ENCODE measurements at places on chromosomes 3 and 15.

DNA sequence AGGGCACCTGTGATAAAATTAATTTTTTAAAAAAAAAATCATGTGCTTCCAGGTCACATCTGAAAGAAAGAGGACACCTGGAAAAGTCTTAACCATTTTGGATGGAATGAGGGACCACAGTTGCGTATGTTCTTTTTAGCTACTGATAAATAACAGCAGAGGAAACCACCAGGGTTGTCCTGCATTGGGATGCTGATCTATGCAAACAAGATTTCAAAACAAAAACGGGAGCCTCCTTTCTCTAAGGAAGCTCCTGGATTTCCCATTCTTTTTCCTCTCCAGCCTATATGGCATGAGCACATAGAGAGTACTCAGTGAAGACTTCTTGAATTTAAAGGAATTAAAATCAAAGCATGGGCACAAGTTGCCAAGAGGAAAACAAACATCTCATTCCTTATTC, 145.6 kb upstream of the THBS1 start:
- no peak for DNase-seq

- DNase-seq, result no peak
Observed at GRCh38 chr3:79364784-79365183, 403.0 kb downstream of the ROBO1 start.

DNA sequence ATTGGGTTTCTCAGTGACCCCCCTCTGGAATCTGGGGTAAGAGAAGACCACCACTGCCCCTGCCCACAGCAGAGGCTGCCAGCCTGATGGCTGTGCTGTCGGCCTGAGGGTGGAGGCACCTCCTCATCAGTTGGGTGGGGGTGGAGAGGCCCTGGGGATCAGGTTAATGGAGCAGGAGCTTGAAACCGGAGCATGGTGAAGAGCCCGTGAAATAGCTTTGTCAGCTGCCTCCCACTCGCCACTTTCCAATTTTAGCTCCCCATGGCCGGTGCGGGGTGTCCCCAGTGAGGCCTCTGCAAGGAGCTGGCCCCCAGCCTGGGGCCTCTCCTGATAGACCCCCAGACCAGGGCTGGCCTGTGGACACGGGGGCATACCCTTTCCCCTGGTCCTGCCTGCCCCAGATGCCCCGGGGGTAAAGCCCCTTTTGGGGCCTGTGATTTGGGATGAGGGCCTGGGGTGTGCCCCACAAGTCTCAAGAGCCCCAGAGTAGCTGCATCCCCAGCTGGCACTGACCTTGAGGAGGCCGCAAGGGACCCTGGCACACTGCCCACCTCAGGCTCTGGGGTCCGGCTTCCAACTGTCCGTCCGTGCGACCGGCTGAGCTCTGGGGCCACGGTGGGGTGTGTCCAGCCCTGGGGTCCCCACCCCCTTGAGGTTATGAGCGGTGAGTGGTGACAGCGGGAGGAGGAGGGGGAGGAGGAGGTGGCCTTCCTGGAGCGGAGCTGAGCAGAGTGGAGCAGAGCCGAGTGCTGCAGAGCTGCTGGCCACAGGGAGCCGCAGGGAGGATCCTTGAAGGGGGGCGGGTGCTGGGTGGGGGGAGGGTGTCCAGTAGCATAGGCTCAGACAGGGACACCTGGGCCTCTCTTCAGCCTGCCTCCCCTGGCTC, at the start of gene HHATL:
Gene HHATL, minus strand, starts transcription at position 733 of the 886 bp plus-strand sequence. CDS start 1,972 bp downstream, outside the sequence.
- DNase-seq, result peak; percentile 76

- DNase-seq, result no peak
Observed at GRCh38 chr3:72255191-72255590, 470.2 kb upstream of the PROK2 start.

- peak; percentile 90 for DNase-seq
Observed at GRCh38 chr15:93302080-93302765, 213.2 kb upstream of the RGMA start.

DNA sequence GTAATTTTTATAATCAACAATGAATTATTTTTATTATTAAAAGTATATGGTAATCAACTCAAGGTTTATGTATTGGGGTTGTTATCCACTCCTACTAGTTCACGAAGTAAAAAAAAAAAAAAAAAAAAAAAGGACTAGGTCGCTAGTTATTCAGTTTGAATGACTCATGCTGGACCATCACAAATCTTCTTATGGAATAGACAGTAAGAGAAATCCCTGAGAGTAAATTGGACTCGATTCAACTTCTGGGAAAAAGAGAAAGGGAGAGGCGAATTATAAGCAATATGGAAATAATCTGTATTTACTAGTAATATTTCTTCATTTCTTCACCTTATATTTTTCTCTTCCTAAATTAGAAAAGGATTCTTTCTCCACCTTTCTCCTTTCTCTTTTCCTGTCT, 2.0 kb downstream of the MYEF2 start:
- DNase-seq, result no peak

DNA sequence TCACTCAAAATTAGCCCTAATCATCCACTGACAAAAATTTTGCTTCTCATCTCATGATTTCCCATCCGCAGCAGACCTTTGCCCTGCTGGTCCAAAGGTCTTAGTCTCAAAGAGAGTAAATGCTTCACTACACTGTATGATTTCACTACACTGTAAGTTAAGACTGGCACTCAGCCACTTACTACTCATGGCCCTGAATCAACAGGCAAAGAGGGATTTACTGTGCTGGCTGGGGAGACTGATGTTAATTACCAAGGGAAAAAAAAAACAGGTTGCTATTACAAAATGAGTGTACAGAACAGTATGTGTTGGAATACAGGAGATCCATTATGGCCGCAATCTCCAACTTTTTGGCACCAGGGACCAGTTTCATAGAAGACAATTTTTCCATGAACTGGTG, 214.8 kb downstream of the ZMAT3 start:
- no peak for DNase-seq

GRCh38 chr3:83034806-83035703, 1273.6 kb upstream of the GBE1 start:
- no peak for DNase-seq

DNA sequence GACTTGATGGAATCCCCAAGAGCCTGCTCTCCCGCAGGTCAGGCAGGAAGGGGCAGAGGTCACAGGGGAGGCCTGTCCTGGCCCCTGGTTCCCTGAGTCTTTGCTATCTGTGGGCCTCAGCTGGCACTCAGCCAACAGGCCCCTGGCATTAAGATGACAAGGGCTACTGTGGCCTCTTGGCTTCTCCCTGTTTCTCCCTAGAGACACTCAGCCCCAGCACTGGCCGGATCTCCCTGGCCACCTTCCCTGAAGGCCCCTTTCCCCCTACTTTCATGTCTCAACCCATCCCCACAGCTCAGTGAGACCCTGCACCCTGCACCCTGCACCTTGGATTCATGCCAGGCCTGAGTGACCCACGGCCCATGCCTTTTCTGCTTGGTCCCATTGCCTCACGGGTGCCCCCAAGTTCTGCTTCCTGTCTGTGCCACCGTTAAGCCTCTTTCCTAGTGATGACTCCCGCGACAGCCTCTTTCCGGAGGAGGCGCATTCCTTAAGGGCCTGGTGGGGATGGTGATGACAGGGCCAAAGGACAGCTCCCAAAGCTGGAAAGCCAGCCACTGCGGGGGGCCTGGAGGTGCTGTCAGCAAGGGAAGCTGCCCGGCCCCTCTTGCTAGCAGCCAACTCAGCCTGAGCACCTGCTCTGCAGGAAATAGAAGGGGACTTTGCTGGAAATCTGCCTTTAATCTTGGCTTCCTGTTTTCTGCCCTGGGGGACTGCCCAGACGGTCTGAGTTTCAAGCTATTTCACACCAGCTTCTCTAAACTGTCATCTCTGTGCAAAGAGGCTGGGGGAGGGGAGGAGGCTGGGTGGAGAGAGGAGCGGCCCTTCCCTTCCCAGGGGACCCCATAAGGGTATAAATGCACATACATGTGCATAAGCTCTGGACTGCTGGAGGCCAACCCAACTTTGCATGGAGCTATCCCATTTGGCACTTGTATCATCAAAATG, 4.8 kb upstream of the CSK start:
- no peak for DNase-seq

GRCh38 chr15:74525945-74526344, 15.1 kb upstream of the ARID3B start:
- no peak for DNase-seq

- no peak for DNase-seq
Observed at GRCh38 chr15:33064878-33065277, 129.6 kb downstream of the FMN1 start.

GRCh38 chr15:67190326-67190725, 64.1 kb downstream of the AAGAB start:
- no peak for DNase-seq

GRCh38 chr3:126342211-126342610, 15.0 kb downstream of the KLF15 start:
- DNase-seq, result no peak

DNA sequence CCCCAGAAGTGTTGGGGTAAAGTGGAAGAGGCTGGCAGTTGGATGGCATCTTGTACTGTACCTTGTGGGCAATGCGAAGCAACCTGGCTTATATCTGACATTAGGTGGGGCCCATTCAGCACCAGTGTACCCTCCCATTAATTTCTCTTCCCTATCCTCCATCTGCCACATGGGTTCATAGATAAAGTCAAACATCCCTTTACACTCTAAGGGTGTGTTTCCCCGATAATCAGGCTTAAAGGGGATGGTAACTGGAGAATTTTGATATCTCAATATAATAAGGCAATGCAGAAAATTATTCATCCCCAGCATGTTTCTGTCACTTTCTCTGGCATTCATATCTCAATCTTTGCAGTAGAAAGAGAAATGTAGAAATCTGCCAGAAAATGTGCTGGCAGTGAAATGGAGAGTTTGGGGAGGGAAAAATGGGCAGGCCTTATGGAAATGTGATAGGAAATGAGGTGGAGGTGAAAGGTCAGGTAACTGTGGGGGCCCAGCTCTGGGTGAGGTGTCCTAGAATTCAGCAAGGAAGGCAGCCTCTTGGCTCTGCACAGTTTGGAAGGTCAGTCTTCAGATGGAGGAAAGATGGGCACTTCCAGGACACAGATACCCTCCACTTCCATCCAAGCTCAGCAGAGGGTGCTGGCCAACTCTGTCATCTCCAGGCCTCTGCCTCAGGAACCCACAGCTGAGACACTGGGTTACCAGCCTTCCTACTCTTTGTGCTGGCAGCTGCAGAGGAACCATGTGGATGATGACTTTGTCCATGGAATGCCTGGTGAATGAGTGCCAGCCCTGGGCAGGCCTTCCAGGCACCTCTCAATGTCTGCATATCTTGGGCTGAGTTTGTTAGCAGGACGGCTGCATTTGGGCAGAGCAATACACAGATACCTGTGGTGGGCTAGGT, 325.9 kb upstream of the CTDSPL start:
- DNase-seq, result no peak

DNA sequence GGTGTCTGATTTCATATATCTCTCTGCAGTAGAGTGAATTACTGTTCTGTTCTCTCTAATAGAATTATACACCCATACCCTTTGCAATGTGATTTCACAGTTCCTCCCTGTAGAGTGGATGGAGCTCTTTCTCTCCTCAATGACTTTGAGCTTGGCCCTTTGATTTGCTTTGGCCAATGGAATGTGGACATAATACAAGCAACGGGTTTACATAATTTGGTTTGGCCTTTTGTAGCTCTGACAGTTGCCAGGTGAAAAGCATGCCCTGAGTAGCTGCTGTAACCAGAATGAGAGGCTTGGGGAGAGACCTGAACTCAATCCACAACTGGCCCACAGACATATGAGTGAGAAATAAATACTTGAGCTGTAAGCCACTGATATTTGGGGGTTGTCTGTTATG, 32.1 kb downstream of the ZDHHC23 start:
- no peak for DNase-seq

- no peak for DNase-seq
Observed at GRCh38 chr15:74840851-74841775, 1.8 kb downstream of the ULK3 start.

DNA sequence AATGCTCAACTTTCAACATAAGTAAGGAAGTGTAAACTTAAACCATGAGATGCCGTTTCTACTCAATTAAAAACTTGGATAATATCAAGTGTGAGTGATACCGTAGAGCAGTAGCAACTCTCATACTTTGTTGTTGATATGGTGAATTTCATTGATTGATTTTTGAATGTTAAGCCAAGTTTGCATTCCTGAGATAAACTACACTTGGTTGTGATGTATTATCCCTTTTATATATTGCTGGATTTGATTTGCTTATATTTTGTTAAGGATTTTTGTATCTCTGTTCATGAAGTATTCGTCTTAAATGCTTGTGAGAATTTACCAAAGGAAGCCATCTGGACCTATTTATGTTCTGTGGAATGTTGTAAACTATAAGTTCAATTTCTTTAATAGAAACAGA, 21.7 kb downstream of the SLMAP start:
- no peak for DNase-seq

- DNase-seq, result no peak
Observed at GRCh38 chr3:152519376-152519775, 250.6 kb downstream of the MBNL1 start.

- no peak for DNase-seq
Observed at GRCh38 chr3:56019490-56020146, 448.6 kb downstream of the ERC2 start.

DNA sequence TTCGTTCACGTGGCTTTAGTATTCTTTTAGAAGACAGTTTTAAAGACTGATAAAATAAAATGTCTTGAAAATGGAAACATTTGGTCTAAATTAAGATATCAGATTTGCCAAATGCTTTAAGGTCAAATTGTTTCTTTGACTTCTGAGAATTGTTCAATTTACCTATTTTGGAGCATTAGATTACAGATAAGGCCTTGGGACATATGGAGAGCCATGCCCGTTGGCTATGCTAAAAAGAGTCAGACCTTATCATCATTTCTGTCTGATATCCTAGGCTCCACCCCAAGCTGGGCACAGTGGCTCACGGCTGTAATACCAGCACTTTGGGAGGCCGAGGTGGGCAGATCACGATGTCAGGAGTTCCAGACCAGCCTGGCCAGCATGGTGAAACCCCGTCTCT, 13.0 kb downstream of the ZNF445 start:
- DNase-seq, result no peak

GRCh38 chr3:14317057-14317553, 85.3 kb upstream of the SLC6A6 start:
- DNase-seq, result no peak

- no peak for DNase-seq
Observed at GRCh38 chr3:23377928-23378672, 175.0 kb downstream of the UBE2E2 start.

GRCh38 chr15:61196711-61197586, 32.2 kb downstream of the RORA start:
- no peak for DNase-seq

DNA sequence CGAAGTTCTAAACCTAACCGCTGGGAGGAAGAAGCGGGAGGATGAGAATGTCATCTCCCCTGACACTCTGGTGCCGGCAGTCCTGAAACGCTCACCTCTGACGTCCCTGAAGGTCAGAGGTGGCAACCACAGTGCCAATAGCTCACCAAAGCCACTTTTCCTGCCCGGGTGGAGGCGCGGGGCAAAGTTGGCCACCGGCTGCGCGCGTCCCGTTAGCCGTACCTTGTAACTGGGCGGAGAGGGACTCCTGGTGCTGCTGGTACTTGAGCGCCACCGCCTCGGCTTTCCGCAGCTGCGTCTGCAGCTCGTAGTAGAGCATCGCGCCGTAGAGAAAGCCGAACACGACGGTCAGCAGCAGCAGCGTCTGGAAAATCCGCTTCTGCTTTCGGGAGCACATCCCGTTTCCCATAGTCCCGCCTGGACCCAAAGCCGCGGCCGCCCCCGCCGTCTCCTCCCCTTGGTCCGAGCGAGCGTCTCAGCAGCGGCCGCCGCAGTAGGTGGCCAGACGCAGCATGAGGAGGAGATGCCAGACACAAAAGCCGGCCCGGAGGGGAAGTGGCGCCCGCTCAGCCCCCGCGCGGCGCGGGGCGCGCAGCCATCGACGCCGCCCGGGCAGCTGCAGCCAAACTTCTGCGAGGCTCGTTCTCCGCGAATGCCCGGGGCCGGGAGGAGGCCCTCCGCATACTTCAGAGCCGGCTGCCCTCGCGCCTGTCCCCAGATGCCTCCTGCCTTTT, 680 bp downstream of the GOLIM4 start:
- DNase-seq, result peak; percentile 79
